ENCODE measurements at places on chromosomes 12 and 14.

GRCh38 chr12:69655616-69656340 is 43.3 kb downstream of the BEST3 start:
- DNase-seq = no peak

GRCh38 chr14:71271166-71271945 is 364.1 kb downstream of the PCNX1 start:
- no peak for DNase-seq

DNA sequence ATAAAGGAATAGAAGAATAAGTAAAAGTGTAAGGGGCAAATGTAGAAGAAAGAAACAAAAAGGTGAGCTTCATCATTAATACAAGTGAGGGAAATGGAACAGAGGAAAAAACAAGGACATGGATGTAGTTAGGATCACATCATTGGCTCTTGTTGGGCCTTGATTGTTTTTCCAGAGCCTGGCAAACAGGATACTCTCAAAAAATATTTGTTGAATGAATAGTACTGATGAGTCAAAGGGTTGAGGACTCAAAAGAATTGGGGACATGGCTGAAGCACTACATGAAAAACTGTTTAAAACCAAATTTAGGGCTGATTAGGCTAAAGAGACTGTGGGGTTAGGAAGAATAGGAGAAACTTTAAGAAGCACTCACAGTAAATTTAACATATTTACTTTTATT is 11.4 kb upstream of the SRP54 start:
- DNase-seq = no peak

DNA sequence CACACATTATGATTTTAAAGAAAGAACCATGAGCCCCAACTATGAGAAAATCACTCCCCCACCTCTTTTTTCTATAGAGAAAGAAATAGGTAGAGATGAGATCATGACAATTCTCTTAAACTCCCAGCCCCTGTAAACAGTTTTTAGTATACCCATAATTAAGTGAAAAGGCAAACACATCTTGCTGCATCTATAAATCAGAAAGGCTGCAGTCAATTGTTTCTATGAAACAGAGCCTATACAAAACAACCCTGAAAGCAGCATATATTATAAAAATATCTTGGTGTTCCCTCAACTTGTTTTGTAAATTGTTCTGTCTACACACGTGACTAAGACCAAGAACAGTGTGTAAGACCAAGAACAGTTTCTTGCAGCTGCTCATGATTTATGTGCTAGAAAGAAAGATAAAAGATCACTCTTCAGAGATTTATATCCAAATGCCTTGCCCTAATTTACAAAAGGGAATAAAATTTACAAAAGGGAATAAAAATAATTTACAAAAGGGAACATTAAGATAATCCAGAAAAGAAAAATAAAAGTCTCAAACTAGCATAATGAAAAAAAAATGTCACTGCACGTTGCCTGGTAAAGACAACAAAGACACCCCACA is 4.8 kb downstream of the KITLG start:
- DNase-seq = no peak

- no peak for DNase-seq
Measured at GRCh38 chr12:113700943-113701342, 229.3 kb upstream of the LHX5 start.

All from CD4-positive, alpha-beta T cell treated with Interleukin-4 for 4 hours (primary cell).